CD4-positive, alpha-beta T cell treated with Interleukin-4 for 1 hour (primary cell): ENCODE measurements at places on chromosomes 5 and 9.

- no peak for DNase-seq
These were observed 138.3 kb upstream of the SHB start for GRCh38 chr9:38207247-38207778.

- DNase-seq, result no peak
These were observed 516.9 kb upstream of the ZNF608 start for GRCh38 chr5:125263356-125263755.

DNA sequence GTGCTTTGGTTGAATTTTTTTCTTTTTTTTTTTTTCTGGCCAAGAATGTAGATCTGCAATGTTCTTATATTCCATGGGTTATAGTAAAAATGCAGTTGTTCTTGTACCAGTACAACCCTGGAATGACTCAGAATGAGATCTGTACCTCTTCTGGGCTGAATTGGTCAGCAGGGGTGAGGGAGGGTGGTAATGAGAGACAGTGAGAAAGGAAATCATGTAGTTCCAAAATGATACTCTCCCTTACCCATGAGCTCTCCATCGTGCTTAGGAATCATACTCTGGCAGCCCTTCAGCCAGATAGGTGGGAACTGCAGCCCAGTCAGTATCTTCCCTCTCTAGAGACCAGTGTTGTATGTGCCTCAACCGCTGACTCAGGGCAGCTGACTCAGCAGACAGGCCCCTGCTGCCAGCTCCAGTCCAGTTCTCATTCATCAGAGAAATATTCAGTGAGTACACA lies 2.1 kb upstream of the GLIS3 start:
- DNase-seq, result no peak

GRCh38 chr9:119367683-119368075 lies 1.6 kb downstream of the BRINP1 start:
- no peak for DNase-seq

GRCh38 chr5:149728303-149728702 lies 1.8 kb upstream of the PPARGC1B start:
- DNase-seq, result no peak

DNA sequence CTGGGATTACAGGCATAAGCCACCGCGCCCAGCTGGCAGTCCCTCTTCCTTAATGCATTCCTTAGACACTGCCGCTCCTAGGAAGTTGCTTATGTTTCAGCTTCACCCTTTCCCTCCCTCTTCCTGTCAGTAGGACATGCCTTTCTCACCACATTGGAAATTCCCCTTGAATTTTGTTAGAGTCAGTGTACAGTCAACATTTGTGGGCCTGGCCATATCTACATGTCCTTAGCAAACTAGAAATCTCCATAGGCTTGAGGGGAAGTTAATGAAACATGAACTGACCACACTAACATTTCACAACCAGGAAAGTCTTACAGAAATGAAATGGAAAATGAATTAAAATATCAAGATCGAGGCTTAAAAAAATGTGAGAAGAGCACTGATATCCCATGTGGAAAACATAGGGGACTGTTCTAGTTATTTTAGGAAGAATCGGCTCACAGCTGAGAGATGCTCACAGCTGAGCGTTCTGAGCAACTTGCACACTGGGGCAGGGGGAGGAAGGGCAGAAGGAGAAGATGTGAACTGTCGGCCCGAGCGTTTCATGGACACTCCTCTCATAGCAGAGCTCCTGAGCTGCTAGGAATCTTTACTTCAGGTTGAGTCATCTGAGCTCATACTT lies 21.1 kb upstream of the LVRN start:
- no peak for DNase-seq

- no peak for DNase-seq
These were observed 141.9 kb downstream of the FRMD3 start for GRCh38 chr9:83396342-83396741.

DNA sequence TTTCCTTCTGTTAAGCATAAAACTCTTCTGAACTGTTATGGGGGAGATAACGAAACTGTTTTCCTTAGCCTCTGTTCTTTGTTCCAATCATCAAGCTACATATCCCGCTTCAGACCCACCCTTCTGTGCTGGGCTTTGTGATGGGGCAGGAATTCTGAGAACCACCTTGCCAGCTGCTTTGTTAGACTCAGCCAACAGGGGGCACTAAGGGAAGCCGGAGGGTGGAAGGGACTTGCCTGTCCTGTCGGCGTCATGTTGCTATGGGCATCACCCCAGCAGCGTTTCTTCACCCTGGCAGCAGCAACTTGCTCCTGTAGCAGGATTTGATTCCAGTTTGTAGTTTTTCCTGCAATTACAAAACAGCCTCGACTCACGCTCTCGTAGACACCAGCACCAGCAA lies 169.1 kb downstream of the CAAP1 start:
- no peak for DNase-seq

DNA sequence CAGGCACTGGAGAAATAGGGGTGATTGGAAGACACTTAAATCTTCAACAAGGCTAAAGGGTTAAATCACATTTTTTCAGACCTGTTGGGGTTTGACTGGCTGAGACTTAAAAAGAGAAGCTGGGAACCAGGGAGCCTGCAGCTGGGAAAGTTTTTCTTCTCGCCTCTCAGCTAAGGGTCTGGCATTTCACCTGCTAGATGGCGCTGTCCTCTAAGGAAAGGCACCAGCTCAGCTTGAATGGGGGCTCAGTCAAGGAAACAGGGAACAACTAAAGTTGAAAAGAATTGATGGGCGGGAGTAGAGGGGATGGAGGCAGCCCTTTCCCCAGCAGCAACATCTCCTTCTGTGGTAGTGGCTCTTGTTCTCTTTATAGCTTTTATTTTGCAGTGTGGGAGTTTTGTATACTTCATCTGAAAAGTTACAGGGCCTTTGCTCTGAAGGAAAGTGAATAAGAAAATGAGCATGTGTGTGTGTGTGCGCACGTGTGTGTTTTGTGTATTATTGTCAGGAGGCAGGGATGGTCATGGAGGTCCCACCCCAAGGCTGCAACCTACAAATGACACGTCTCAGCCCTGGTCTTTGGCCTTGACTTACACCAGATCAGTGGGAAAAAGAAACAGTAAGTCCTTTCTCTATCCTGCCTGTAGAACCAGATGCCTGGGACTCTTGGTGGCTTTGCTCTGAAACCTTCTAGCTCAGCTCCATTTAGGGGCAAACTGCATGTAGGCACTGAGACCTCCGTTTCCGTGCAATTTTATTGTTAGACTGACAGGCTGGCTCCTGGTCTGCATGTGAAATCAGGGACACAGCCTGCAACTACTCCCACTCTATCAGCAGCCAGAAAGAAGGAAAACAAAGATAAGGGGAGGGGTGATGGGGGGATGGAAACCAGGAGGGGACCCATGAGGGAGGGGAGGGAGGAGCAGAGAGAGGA lies 316.2 kb upstream of the CLINT1 start:
- DNase-seq, result peak; percentile 32

GRCh38 chr5:35853631-35854030 lies 3.1 kb upstream of the IL7R start:
- peak; percentile 86 for DNase-seq

DNA sequence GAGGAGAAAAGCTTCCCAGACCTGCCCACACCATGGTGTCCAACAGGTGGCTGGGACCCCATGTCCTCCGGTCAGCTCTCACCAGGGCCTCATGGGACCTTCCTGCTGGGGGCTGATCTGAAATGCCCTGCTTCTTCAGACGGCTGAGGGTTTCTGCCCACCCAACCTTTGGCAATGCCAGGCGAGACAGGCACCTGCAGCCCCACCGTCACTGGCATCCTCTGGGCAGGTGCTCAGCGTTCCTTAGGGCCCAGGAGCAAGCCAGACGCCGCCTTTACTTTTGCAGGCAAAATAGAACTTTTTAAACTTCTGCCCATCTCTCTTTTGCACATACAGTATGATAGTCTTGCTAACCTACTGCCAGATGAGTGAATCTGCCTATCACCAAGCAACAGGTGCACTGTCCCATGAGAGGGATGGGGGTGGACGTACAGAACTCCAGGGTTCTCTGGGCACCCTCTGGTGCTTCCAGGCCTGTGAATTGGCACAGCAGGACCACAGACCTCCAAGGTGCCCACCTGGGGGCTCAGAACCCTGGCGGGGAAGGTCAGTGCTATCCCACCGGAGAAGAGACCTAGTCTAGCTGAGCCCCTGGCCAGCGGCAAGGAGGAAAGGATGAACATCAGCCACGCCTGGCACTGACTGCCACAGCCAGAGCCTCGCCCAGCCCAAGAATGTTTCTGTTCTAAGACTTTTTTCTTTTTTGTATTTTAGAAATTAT lies 7.5 kb downstream of the OBP2B start:
- no peak for DNase-seq

DNA sequence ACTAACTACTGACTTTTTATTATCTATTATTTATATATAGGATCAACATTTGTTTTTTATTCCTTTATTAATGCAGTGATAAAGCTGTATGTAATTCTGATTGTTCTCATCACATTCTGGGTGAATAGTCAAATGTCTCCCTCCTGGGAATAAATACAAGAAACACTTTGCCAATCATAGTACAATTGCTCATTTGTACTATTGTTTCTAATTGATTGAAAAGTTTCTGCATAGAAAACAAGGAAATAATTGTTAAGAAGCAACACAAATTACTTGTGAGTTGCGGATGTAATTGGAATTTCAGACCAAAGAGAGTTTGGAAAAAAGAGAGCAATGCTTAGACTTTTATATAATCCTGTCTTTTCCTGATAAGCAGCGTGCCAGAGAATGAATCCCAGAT lies 1013.9 kb downstream of the EFNA5 start:
- DNase-seq, result no peak

DNA sequence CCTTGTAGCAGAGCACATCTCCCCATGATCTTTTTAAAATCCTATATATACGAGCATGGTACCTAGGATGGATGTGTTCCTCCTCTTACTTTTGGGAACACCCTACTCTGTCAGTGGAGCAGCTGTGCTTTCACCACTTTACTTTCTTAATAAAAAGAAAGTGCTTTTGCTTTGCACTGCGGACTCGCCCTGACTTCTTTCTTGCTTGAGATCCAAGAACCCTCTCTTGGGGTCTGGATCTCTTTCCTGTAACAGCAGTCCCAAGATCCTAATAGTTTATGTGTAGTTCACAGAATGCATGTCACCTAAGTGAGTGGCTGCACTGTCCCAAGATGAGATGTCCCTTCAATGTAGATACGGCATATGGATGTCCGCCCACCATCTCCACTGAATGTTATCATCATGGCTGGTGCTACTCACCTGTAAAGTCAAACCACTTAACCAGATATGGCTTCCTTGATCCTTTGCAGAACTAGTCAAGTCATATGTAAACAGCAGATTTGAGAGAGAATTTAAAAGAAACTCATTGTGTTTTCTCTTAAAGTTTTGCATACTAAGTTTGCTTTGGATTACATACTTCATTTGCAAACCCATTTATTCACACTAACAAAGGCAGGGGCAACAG lies 1.9 kb downstream of the FGF1 start:
- no peak for DNase-seq

- peak; percentile 25 for DNase-seq
These were observed 54.9 kb upstream of the ZSWIM6 start for GRCh38 chr5:61277190-61277589.

- no peak for DNase-seq
These were observed 1462.1 kb upstream of the CDH9 start for GRCh38 chr5:28500511-28500910.

DNA sequence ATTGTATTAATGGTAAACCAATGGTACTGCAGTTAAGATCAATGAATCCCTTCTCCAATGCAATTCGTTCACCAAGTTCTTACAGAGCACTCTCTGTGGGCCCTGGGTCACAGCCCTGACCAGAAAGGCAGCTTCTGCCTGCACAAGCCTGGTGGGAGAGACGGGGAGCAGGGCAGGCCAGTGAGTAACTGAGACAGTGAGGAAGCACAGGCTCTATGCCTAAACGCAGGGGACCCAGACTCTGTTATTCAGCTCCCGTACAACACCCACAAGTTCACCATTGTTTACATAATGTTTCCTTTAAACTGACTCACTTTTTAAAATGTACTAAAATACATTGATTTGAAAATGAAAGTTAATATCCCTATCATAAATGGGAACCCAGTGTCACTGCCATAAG lies 40.5 kb upstream of the CTSL start:
- DNase-seq, result no peak

DNA sequence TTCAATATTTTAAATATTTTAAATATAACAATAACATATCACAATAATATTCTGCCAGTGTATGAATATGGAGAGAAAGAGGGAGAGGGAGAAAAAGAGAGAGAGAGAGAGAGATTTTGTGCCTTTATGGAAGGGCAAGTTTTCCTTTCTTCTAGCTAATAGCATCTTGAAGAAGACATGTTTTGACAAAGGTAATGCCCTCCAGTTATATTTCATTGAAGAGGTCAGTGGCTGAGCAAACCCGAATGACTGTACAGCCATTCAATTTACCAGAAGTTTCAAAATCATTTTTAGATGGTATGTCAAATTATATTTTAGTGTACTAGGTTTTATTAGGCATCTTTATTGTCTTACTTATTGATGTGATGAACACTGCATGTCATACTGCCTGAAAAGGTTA lies 139.3 kb downstream of the EMB start:
- DNase-seq, result no peak

DNA sequence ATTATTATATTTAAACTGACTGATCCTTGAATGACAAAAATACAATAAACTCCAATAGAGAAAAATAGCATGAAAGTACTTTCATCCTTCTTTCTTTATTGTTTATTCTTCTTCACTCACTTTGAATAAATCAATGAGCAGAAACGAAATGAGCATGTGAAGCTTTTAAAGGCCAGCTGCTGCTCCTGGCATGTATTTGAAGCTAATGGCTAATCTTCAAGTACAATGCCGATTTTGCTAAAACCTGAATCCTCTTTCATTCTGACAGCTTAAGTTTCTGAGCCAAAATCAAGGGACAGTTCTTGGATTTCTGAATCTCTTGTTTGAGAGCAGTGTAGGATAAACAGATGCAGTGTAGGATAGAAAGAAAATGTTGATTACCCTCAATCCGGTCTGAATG lies 237.3 kb downstream of the CDH10 start:
- DNase-seq, result no peak

GRCh38 chr5:122408592-122409224 lies 96.7 kb downstream of the SNCAIP start:
- no peak for DNase-seq

DNA sequence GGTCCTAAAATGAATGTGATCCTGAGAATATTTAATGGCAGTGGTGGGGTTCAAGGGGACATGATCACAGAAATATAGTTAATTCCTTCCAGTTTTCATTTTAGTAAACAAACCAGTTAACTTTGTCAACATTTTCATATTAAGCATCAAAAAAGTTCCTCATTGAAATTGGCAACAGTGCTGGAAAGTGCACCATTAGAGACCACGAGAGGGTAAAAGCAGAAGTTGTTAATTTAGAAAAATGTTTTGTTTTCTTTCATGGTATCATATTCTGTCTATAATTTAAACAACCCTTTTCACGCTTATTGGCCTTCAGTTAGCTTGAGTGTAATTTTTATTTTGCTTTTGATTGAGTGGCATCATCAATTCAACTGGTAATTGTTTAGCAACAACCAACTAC lies 11.9 kb downstream of the GIN1 start:
- DNase-seq, result no peak

- DNase-seq, result no peak
These were observed 3.3 kb upstream of the AQP3 start for GRCh38 chr9:33450621-33451146.

- no peak for DNase-seq
These were observed 370.6 kb downstream of the BNC2 start for GRCh38 chr9:16499892-16500291.
